ENCODE measurements at places on chromosomes 2 and 18.

GRCh38 chr2:25855065-25855464, 23.2 kb downstream of the ASXL2 start:
- DNase-seq, result no peak

DNA sequence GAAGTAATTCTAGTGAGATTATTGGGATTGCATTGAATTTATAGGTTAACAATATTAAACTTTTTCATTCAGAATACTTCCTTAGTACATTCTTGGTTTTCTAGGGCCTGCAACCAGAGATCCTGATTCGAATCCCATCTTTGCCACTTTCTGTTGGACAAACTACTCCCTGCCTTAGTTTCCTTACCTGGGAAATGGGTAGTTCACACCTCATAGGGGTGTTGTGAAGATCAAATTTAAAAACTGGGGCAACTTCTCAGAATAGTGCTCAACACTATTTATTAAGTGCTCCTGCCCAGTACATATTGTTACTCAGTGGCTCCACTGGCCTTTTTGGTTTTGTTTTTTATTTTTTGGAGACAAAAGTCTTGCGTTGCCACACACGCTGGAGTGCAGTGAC, 43.5 kb downstream of the SMCHD1 start:
- DNase-seq, result no peak

GRCh38 chr18:28177828-28178635, 1.1 kb upstream of the CDH2 start:
- DNase-seq, result no peak

DNA sequence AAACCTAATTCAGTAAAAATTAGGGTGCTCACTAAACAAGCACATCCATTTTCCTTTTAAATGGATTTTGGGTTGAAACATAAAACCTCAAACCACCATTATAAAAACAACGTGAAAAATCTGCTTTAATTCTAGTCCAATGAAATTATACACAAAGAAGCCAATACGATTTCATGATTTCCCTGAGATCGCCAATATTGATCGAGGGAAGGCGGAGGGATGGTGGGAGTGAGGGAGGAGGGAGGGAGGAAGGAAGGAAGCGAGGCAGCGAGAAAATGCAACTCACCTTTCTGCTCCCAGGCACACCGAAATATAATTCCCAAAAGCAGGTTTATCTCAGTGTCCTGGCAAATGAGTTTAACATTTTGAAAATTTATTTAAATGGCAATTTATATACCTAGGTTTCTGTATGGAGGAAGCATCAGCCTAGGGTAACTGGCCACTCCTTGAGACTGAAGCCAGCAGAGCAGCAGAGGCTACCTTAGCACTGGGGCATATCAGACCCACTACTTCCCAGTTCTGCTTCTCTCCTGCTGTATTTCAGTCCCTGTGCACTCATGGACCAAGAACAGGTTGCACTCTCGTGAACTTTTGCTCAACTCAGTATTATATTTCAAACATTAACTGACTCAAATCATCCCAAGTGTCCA, 2.3 kb upstream of the ONECUT2 start:
- DNase-seq, result no peak

GRCh38 chr2:203993560-203993959, 57.0 kb downstream of the ICOS start:
- no peak for DNase-seq

- no peak for DNase-seq
These were observed 90.2 kb upstream of the ODC1 start for GRCh38 chr2:10538224-10538894.

- no peak for DNase-seq
These were observed 39.6 kb downstream of the RAB3GAP1 start for GRCh38 chr2:135091681-135092080.

GRCh38 chr2:63790906-63791305, 50.8 kb upstream of the UGP2 start:
- DNase-seq, result no peak

DNA sequence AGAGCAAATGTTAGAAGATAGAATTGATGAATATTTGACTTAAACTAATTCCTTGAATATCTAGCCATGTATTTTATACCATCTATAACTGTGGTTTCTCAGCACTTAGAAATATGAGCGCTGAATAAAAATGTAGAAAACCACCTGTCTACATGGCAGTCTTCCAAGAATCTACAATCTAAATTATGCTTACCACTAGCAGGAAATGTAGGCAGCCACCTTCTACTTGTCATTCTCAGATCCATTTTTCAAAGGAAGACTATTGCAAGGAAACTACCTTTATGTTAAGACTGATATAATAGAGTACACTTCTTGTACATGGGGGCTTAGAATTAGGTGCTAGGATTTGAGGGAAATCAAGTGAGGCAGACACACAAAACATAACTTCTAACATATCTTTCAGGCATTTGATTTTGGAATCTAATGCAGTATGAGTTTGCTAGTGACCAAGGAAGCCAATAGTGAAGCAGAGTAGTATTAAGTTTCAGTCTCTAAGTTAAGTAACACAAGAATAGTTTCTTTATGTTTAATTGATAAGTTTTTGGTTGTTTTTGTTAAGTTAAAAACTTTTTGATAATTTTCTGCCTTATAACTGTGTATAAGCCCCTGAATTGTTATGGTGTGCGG, 175.9 kb upstream of the ITGA4 start:
- DNase-seq, result peak; percentile 39

DNA sequence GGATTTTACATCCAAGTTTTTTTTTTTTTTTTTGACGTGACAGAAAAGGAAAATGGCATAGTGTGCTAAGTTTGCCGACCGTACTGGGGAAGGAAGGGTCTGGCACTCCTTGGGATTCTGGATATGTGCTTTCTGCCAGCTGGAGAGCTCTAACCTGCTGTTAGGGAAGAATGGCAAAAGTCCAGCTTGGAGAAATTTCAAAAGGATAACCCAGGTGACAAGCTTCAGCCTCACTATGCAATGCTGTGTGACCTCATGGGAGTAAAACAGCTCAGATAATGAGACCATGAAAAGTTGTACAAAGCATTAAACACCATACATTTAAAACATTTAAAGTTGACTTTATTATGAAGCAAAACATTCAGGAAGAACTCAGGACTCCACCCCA, 10.3 kb upstream of the GPR45 start:
- no peak for DNase-seq

DNA sequence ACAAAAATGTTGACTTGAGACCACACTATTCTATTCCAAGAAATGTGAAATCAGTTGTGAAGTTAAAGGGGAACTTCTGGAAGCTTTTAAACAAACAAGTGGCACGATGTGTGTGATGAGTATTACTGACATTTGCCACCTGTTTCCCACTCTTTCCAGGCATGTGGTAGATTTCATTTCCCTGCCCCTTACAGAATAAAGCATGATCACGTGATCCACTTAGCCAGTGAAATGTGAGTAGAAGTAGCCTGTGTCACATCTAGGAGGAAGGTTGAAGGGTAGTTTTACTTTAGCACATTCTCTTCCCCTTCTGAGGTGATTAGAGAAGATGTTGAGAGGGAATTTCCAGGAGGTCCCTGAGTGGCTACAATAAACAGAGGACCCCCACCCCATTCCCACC, 3.8 kb downstream of the COL4A4 start:
- no peak for DNase-seq

- DNase-seq, result no peak
These were observed 114.8 kb upstream of the EPC2 start for GRCh38 chr2:148529745-148530144.

GRCh38 chr2:211423018-211423417, 866.6 kb downstream of the CPS1 start:
- DNase-seq, result no peak

GRCh38 chr18:2030647-2031046, 540.7 kb downstream of the METTL4 start:
- DNase-seq, result no peak

GRCh38 chr18:12376034-12376753, 833 bp downstream of the AFG3L2 start:
- no peak for DNase-seq

GRCh38 chr2:56104962-56105361, 78.8 kb upstream of the CCDC85A start:
- no peak for DNase-seq

GRCh38 chr2:20015482-20016083, 3.1 kb upstream of the MATN3 start:
- DNase-seq, result peak; percentile 3

- no peak for DNase-seq
These were observed 73.0 kb upstream of the YWHAQ start for GRCh38 chr2:9703701-9704221.

GRCh38 chr2:190511104-190511503, 23.4 kb downstream of the NEMP2 start:
- DNase-seq, result no peak

- no peak for DNase-seq
These were observed 55.3 kb upstream of the ITGB6 start for GRCh38 chr2:160255408-160255807.

GRCh38 chr18:57353940-57354461, 1.6 kb downstream of the ST8SIA3 start:
- DNase-seq, result no peak

GRCh38 chr2:174717916-174718315, 46.4 kb downstream of the CHRNA1 start:
- no peak for DNase-seq

DNA sequence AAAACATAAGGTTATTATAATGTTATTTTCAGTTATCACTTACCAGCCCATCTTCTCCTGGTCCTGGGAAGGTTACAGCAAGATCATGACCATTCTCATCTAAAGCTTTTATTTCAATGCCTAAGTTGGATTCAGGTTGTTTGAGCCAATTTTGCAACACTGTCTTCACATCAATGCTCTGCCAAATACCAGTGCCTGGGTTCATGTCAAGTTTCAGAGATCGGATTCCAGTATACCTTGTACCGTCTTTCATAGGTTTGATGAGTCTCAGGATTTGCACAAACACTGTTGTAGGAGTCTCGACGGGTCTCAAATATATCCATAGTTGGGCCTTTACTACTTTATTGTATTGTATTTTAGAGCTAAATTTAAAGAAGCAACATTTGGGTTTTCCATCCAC, 2.5 kb downstream of the MSTN start:
- no peak for DNase-seq

DNA sequence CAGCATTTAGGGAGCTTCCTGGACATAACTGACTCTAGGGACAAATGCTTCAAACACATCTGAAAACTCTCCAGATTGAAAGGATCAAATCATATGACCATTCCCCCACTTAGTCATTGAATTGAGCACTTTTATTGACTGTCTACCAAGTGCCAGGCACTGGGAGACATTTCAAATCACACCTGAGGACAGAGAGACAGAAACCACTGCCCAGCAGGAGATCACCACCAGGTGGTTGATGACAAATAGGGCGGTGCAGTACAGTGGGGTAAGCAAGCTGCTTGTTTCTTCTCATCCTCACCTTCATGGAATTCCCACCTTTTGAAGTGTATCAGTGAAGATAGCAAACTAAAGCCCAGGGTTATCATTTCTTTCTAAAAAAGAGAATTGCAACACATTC, 19.0 kb upstream of the CXCR4 start:
- peak; percentile 29 for DNase-seq

GRCh38 chr2:178485356-178485755, 5.1 kb downstream of the PLEKHA3 start:
- no peak for DNase-seq

GRCh38 chr2:216596236-216596979, 36.8 kb upstream of the IGFBP2 start:
- DNase-seq, result no peak

- no peak for DNase-seq
These were observed 9.2 kb downstream of the TMEM37 start for GRCh38 chr2:119440873-119441272.

- no peak for DNase-seq
These were observed 2.8 kb upstream of the KCTD1 start for GRCh38 chr18:26550998-26551694.

DNA sequence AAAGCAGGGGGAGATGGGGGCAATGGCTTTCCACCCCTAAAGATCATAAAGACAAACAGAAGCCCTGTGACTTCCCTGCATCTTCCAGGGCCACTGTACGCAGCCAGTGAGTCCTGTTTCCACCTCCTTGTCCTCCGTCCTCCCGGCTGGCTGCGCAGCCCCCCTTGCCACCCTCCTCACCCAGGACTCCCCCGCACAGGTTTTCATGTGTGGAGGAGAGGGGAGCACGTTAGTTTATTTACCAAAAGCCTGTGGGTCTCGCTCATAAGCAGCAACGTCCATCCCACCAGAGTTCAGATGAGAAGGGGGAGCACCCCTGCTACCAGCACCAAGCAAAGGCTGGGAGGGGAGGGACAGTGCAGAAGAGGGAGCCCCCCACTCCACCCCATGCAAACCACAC, 11.7 kb downstream of the CYP26B1 start:
- DNase-seq, result no peak

DNA sequence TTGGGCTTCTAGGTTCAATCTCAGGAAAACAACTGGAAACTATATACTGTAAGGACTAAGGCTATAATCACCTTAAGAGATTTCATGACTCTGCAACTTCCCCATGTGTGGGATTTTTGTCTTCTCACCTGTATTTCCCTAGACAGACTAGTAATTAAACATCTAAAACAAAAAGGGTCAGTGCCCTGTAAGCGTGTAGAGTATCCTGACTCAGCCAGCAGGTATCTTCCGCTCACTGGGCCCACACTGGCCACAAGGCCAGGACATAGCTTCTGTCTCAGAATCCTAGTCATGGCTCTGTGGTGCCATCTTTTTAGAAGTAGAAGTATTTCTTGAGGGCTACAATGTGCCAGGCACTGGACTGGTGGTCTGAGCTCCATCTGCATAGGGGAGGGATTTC, 28.8 kb upstream of the KCMF1 start:
- DNase-seq, result no peak

DNA sequence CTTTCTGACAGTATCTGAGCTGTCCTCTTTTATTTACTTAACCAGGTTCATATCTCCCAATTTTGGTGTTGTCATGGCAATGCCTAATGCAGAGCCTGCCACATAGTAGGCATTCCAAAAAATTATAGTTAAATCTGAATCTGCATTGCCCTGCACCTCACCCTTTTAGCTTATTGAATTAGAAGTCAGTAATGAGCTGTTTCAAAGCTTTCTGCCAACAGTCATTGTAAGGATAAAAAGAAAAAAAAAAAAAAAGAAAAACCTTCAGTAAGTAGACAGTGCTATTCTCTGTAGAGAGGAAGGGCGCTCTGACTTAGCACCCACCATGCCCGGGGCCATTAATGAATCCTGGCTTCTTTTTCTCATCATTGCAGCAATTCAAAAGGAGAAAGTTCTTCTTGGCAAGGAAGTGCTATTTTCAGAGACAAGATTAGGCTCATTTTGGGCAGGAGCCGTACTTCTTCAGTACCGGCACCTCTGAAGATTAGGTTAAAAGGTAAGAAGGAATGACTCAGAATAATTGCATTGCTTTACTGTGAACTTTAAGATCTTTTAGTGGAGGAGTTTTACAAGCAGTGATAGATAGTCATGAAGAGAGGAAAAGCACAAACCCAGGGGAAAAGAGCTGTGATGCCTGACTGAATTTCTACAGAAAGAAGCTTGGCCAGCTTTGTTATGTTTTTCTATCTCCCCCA, 2041.2 kb upstream of the PIK3C3 start:
- no peak for DNase-seq

GRCh38 chr2:28772351-28772750, 20.7 kb downstream of the PPP1CB start:
- no peak for DNase-seq

DNA sequence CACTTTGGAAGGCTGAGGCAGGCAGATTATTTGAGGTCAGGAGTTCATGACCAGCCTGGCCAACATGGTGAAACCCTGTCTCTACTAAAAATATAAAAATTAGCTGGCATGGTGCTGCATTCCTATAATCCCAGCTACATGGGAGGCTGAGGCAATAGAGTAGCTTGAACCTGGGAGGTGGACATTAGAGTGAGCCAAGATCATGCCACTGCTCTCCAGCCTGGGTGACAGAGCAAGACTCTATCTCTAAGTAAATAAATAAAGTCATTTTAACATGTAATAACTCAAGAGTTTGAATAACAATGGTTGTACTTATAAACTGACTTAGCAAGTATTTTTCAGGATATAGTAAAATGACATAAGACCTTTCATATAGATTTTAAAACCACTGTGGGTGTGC, 169.3 kb upstream of the FN1 start:
- DNase-seq, result no peak

Data from NCI-H1436 treated with DMSO at 0.1 percent for 48 hours (cell line).